ENCODE measurements at places on chromosomes 2 and 18.

DNA sequence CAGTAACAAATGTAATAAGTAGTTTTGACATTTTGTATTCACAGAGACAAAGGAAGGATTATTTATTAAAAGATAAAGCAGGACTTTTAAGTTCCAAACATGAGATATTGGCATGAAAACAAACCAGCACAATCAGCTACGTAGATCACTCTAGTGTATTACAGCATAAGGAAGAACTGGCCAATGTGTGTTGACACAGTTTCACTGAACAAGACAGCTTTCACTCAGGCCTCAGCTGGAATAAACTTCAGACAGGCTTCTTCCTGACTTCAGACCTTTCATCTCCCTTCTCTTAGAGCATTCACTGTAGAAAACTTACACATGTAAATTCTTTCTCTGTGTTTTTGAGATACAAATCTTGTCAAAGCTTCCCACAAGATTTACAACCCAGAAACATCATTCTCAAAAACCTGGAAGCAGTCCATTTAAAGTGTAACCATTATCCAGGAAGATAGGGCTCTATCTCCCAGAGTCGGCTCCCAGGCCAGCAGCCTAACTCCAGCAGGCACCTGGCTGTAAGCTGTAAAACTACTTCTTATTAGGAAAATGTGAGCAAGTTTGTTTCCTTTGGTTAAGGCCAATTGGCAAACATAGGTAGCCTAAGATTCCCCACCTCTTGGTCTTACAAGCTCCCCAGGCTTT lies 768.3 kb upstream of the CDH7 start:
- DNase-seq, result no peak

- DNase-seq, result no peak
Observed at GRCh38 chr2:101596333-101596732, 101.2 kb upstream of the MAP4K4 start.

DNA sequence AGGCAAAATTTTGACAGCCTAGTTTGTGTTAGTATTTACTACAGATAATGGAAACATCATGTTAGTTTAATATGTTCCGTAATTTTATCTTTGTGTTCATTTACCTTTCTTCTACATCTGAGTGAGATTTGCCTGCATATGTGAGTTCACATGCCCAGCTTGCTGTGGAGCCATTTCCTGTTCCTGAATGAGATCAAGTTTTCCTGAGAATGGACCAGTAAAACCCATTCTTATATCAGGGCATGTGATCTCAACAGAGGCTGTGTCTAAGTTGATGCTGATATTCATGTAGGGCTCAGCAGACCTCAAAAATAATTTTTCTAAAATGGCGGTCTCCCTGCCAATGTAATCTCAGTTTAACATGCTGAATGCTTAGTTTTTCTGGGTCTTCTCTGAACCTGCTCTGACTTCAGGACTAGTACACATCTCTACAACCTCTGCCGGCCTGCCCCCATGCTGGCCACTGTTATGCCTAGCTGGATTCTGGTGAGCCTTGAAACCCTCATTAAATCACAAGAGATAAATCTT lies 1.0 kb downstream of the IL1A start:
- no peak for DNase-seq

GRCh38 chr2:60481257-60481656 lies 72.2 kb downstream of the BCL11A start:
- DNase-seq, result no peak

DNA sequence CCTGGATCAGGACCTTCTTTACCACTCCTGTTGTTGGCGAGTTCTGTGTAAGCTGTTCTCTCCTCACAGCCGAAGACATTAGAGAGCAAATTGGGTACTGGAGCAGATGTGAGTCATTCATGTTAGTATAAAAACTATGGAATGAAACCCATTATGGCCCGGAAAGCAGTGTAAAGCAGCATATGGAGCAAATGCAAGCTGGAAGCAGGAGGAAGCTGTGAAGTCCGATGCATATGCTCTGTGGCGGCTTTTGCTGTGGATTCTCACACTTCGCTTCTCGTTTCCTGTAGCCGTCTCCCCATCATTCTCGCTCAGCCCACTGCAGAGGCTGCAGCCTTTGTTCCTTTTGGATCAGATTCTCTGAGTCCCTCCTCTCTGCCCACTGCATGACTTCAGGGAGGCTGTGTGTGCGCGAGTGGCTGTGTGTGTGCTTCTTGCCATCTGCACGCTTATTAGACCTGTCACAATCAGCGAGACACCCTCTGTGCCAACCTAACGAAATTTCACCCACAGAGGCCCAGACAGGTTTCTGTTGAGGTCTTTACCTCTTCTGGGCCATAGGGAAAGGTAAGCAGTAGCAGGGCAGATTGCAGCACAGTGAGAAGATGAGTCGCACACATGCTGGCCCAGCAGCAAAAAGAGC lies 3.3 kb upstream of the GALNT14 start:
- no peak for DNase-seq

DNA sequence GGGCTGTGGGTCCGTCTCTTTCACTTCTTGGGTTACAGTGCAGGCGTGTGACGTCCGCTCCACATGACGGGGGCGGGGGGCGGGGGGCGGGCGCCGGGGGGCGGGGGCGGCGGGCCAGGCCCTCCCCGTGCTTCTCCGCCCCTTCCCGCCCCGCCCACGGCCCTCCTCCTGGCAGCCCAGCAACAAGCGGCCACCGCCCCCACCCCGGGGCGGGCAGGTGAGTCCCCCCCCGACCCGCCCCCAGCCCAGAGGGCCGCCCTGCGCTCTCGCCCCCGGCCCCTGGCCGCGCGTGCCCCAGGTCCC lies 3.6 kb downstream of the ZNF516 start:
- peak; percentile 51 for DNase-seq

- DNase-seq, result peak; percentile 80
Observed at GRCh38 chr2:112626604-112627059, 19.1 kb upstream of the SLC20A1 start.

DNA sequence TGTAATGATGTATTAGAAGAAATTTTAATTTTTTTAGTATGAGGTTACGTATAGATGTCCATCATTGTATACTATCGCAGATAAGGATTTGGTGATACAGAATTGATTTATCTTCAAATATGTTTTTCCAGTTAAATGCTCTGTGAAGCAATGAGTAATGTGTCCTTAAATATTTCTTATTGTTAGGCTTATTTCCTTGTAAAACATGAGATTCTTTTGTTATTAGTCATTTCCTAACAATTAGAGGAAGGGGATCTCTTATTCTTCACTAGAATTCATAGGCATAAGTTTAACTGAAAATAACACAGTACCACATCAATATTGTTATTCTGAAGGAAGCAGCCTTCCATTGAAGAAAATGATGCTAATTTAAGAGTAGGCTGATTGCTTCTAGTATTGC lies 15.5 kb upstream of the OTX1 start:
- no peak for DNase-seq

GRCh38 chr18:36155851-36156757 lies 26.4 kb downstream of the ELP2 start:
- DNase-seq, result no peak

DNA sequence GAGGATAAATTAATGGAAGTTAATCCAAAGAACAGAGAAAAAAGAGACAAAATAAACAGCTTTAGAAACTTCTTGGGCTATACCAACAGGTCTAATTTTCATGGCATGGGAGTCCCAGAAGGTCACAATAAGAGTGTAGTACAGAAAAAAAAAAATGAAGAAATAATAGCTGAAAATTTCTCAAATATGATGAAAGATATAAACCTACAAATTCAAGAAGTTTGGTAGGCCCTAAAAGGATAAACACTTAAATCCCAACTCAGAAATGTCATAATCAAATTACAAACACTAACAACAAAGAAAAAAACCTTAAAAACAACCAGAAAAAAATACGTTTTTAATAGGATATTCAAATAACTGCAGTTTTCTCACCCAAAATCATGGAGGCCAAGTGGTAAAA lies 229.3 kb upstream of the ZEB2 start:
- DNase-seq, result no peak

DNA sequence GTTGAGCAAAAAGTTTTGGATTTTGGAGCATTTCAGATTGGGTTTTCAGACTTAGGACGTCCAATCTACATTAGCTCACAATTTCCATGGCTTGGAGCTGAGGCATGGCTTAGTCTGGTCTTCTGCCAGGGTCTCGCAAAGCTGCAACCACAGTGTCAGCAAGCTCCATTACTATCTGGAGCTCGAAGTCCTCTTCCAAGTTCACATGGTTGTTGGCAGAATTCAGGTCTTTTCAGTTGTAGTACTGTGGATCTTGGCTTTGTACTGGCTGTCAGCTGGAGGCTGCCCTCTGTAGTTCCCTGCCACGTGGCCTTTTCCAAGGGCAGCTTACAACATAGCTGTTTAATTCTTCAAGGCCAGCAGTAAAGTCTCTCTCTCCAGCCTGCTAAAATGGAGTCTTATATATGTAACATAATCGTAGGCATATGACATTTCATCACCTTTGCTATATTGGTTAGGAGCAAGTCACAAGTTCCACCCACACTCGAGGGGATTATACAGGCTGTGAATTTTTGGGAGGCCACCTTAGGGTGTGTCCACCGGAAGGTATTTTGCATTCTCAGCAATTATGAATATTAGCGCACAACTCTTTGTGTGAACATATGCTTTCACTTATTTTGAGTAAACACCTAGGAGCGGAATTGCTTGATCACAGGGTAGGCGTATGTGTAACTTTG lies 41.5 kb upstream of the EPC2 start:
- no peak for DNase-seq

- DNase-seq, result no peak
Observed at GRCh38 chr18:42617221-42617620, 498.3 kb downstream of the RIT2 start.

DNA sequence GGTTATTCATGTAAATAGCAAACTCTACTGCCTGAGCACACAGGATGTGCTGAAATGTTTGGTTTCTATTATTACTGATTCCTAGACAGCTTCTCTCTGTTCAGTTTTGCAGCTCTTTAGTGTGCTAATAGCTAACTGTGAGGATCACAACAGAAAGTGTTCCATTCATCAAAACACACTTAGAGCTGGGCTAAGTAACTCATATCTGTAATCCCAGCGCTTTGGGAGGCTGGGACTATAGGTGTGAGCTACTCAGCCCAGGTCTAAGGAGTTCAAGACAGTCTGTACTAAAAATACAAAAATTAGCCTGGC lies 63.2 kb downstream of the MOGAT1 start:
- no peak for DNase-seq

GRCh38 chr2:110126906-110127305 lies 11.3 kb upstream of the MALL start:
- DNase-seq, result no peak

DNA sequence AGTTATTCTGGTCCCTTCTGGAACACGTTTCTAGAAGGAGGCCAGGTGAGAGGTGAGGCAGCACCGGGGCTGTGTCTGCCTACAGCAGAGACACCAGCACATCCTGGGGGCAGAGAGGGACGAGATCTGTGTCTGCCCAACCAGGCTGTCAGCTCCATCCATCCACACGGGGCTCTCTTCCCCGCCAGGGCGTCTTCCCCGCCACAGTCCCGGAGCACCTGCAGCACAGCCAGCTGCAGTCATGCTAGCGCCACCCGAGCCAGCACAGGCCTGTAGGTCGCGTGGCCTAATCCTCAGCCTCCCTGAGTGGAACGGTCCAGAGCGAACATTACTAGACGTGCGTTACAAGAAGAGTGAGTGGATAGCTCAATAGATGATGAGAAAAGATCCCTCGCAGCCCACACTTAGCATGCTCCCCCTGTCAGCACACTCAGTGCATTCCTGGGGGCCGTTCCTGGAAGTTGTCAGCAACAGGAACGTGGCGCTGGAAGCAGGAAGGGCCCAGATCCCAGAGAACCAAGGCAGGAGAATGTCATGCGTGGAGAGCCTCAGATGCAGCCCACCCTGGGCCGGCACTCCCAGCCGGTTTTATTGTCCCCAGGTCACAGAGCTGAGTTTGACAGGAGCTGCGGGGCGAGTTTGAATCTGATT lies 179.0 kb downstream of the TWIST2 start:
- no peak for DNase-seq

GRCh38 chr2:67566285-67566684 lies 169.2 kb downstream of the ETAA1 start:
- DNase-seq, result no peak

GRCh38 chr2:234257859-234258561 lies 207.5 kb downstream of the SPP2 start:
- DNase-seq, result peak; percentile 84

DNA sequence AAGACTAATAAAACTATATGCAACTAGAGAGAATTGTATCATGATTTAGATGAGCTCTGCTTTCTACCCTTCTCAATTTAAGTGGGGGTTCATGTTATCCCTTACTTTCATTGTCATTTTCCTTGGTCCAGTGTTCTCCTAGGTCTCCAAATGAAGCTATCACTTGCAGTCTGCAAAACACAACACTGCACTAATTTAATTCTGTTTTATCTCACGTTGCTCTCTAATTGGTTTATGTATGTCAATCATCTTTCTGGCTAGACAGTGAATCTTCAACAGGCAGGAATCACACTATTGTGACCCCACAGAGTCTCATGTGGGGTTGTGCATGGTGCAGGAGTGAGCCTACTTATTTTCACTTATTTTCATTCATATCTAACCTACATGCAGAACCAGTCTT lies 348.3 kb upstream of the SYT4 start:
- no peak for DNase-seq

DNA sequence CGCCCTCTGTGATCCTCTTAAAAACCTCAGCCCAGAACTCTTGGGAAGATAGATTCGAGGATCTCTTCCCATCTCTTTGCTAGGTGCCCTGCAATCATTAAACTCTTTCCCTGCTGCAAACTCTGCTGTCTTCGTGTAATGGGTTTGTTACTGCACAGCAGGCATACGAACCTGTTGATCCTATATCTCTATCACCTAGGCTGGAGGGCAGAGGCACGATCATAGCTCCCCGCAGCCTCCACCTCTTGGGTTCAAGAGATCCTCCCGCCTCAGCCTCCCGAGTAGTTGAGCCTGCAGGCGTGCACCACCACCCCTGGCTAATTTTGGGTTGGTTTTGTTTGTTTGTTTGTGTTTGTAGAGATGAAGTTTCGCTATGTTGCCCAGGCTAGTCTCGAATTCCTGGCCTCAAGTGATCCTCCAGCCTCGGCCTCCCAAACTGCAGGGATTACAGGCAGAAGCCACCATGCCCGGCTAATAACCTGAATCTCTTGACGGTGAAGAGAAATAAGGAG lies 493 bp upstream of the BBS5 start:
- DNase-seq, result no peak

- no peak for DNase-seq
Observed at GRCh38 chr2:160104115-160104514, 41.7 kb upstream of the PLA2R1 start.

GRCh38 chr2:59389240-59389639 lies 1148.1 kb upstream of the FANCL start:
- no peak for DNase-seq

DNA sequence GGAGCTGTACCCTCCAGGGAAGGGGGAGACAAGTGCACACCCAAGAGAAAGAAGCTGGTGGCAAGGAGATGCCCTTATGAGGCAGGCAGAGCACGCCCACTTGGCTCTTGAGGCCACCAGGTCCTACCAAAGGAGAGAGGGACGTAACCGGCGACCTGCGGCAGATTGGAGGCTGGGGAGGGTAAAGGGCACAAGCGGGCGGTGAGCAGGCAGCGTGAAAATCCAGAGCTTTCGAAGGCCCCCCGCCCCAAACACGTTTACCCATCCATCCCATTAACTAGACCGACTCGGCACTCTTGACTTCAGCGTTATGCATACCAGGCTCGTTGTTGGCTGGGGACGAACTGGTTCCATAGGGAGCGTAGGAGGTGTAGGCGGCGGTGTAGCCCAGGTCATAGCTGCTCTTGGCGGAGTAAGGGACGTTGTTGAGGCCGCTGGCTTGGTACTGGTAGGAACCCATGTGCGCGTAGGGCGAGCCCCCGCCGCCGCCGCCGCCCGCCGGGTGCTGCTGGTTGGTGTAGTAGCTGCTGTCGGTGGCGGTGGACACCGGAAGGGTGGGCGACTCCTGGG lies 794 bp downstream of the DLX2 start:
- no peak for DNase-seq

GRCh38 chr18:3449512-3450011 lies 410 bp upstream of the TGIF1 start:
- DNase-seq, result no peak

GRCh38 chr2:133433455-133434451 lies 134.5 kb downstream of the NCKAP5 start:
- no peak for DNase-seq

Data from head of caudate nucleus (tissue), 42 donors.